Tibial nerve (tissue), 4 donors: ENCODE measurements at places on chromosomes 7 and 10. TPM values are rescaled to one million over a fixed set of nuclear protein-coding genes. Genes with fewer than 3 reads are reported as not detected.

SLC18A3 gene
- not detected for total RNA-seq

GRCh38 chr10:110748970-110749369, 104.8 kb downstream of the RBM20 start:
- DNase-seq, result no peak

DNA sequence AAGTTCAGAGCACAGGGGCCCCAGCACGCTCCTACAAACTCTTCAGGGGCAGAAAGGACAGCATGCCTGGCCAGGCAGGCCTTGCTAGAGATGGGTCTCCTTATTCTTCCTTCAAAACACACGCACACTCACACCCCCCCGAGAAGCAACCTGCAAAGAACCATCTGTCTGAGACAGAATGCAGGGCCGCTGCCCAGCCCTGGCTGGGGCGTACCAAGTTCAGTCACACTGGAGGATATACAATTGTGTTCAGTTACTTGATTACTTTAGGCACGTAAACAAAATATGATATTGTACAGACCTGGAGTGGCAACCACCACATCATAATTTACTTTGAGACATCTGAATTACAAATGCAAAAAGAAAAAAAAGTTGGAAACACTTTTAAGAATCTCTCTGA, 5.7 kb downstream of the FAM53B start:
- DNase-seq, result peak; percentile 5

DNA sequence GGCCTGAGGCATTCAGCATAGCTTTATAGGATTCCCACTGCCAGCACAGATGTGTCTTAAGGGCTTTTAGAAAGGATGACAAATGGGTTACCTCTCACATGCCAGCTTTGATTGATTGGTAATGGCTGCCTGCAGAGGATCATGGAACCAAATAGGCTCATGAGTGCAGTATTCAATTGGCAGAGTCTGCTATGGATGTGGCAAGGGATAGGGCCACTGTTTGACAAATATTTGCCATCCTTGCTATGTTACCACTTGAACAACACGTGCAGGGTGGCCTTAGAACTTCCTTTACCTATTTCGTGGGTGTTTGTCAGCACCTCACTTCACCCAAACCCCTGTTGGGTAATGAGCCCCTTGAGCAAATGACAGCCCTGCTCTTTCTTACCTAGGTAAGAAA, 139.2 kb downstream of the C10orf105 start:
- no peak for DNase-seq

DNA sequence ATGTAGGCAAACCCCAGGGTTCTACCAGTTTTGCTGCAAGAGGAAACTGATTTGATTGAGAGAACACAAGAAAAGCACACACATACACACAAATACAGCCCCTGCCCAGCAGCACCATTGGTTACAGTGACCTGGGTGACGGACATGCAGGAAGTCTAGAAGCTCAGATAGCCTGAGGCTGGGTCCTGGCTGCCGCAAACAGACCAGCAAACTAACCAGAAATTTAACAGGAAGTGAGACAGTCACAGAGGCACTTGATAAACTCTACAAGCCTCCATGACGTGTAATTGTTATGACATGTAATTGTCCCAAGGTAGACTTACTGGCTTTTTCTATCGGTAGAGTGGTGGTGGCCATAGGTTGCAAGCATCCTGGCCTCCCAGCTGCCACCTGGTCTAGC, 58.9 kb downstream of the PRKAR2B start:
- no peak for DNase-seq
